Epithelial cell of alveolus of lung (primary cell): ENCODE measurements at places on chromosomes 1 and 21. TPM values are rescaled to one million over a fixed set of nuclear protein-coding genes. Genes with fewer than 3 reads are reported as not detected.

The CA6 gene
- total RNA-seq, result not detected in 2 replicates

The GBP1 gene
- 22.9 and 38.1 TPM in 2 replicates for total RNA-seq

The GREM2 gene
- total RNA-seq, result under 0.01 TPM in 1 of 2 replicates, not detected in the other

The TENT5C gene
- total RNA-seq, result 0.08 and 0.78 TPM in 2 replicates

The CD1E gene
- not detected in 2 replicates for total RNA-seq

The SPRR2A gene
- not detected in 2 replicates for total RNA-seq

The HCN3 gene
- 0.08 and 0.26 TPM in 2 replicates for total RNA-seq
